CD4-positive, alpha-beta T cell treated with Interleukin-2 at 100 ng/mL for 4 hours (primary cell): ENCODE measurements at places on chromosomes 12 and 14.

GRCh38 chr12:42809226-42809625, 219.7 kb upstream of the PRICKLE1 start:
- no peak for DNase-seq

DNA sequence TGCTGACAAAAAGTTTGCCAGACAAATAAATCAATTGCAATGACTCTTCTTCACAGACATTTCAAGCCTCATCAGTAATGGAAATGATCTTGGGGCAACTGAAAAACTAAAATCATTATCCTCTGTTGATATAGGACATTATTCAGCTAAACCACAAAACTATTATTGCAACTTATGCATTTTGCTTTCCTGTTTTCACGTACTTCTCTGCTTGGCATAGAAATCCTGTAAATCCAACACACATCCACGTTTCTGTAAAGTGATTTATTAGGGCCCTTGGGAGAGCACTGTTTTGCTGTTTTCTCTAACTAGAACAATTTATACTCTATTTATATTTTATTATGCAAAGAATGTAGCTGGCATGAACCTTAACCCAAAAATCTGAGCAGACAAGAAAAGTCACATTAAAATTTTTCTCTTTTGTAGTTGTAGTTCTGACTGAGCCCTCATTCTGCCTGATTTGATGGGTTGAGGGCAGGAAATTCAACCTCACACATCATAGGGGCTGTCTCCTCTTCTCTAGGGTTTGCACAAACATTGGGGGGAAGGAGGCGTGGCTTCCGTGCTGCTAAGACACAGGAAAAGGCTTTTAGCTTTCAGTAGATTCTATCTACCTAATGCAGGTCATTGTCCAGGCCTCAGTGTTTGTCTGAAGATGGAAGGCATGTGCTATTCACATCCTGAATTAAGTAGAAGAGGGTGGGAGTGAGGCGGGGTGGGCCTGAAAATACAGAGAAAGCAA, 11.5 kb upstream of the NUP107 start:
- peak; percentile 76 for DNase-seq

DNA sequence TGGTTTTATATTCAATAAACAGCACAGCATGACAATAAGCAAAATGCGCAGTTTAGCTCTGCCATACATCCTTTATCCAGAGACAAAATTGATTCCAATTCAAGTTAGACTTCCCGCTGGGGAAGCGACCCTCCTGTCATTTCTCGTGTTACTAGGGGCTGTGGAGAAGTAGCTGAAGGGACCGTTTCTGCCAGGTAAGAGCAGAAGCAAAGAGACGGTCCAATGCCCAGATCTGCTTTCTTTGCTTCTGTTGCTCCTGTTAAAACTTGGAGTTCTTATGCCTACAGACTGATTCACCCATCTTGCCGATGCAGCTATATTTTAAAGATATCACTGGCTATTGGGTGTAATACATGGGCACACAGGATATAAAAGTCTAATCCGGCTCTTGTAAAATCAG, 156.8 kb upstream of the AVPR1A start:
- no peak for DNase-seq

DNA sequence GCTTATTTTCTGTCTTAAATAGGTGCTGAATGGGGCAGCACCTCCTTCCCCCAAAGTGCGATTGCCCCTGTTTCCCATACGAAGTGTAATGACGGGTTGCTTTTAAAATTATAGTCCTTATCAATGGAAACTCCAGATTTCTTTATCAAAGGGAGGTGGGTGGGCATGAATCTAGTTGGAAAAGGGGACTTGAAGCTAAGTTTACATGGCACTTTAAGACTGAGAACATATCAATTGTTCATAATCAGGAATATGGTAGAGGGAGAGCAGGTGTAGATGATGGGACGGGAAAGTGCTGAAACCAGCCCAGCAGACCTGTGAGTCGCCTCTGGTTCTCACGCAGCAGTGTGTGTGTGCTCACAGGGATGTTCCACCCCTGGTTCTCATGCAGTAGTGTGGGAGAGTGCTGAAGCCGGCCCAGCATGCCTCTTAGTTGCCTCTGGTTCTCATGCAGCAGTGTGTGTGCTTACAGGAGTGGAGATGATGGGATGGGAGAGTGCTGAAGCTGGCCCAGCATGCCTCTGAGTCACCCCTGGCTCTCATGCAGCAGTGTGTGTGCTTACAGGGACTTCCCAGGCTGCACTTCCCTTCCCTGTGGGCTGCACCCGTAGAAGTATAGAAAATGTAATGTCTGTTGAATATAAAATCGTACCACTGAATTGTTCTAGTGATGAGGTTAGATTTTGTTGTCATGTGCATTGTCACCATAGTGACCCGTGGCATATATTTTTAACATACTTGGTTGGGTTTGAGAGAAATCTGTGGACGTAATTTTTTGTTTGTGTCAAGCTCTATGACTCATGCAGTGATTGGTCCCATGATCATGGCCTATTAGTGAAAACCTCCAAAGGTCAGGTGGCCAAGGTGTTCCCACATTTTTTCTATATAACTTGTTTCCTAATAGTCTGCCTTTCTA, 51.6 kb downstream of the GPATCH2L start:
- no peak for DNase-seq

- no peak for DNase-seq
Observed at GRCh38 chr12:95415451-95415850, 58.5 kb upstream of the METAP2 start.

GRCh38 chr12:94596596-94596995, 53.8 kb downstream of the TMCC3 start:
- no peak for DNase-seq

GRCh38 chr12:77131977-77132490, 66.7 kb upstream of the E2F7 start:
- no peak for DNase-seq

DNA sequence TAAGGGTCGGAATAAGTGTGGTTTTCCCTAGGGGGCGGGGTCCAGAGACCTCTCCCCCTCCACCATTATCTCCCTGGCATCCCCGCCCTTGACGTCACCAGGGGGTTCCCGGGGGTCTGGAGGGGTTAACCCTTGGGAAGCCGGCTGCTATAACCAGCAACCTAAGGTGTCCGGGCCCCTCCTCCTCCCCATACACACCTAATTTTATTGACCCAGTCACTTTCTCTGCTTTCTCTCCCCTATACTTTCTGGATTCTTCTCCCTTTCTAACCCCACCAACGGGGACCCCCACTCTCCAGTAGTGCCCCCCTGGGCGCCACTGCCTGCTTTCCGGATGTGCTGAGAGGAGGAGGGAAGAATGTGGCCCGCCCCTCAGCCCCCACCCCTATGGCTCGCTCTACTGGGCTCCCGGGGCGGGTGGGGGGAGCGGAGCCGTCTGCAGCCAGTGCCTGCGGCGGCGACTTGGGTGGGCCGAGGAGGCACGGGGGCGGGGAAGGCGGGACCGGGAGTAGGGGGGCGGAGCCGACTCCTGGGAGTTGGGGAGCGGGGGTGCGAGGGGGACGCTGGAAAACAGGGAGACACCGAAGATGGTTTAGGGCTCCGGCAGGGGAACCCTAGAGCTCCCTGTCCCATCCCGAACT, 1.8 kb downstream of the GLI1 start:
- DNase-seq: no peak

- no peak for DNase-seq
Observed at GRCh38 chr14:26281280-26281998, 316.4 kb downstream of the NOVA1 start.

DNA sequence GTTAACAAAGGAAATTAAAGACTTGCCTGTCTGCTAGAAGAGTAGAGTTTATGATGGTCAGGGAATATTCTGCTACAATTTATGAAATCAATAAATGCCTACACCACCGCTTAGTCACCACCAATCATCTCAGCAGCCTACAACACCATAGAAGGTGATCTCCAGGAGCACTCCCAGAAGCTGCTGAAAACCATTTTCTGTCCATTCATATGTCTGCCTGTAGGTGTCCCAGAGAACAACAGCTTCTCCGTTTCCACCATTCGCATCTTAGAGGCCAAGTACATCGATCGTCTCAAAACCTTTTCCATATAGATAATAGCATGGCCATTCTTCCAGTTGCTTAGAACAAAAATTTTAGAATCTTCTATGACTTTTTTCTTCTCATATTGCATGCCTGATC, 303.4 kb downstream of the KCNC2 start:
- no peak for DNase-seq

GRCh38 chr12:93594766-93595311, 22.4 kb downstream of the SOCS2 start:
- no peak for DNase-seq

GRCh38 chr14:54188064-54188666, 208.6 kb upstream of the CDKN3 start:
- no peak for DNase-seq
